Cardiac septum (tissue), 1 donor: ENCODE measurements at places on chromosomes 3 and 15.

- DNase-seq: no peak
Measured at GRCh38 chr15:71272932-71273331, 157.7 kb downstream of the THSD4 start.

DNA sequence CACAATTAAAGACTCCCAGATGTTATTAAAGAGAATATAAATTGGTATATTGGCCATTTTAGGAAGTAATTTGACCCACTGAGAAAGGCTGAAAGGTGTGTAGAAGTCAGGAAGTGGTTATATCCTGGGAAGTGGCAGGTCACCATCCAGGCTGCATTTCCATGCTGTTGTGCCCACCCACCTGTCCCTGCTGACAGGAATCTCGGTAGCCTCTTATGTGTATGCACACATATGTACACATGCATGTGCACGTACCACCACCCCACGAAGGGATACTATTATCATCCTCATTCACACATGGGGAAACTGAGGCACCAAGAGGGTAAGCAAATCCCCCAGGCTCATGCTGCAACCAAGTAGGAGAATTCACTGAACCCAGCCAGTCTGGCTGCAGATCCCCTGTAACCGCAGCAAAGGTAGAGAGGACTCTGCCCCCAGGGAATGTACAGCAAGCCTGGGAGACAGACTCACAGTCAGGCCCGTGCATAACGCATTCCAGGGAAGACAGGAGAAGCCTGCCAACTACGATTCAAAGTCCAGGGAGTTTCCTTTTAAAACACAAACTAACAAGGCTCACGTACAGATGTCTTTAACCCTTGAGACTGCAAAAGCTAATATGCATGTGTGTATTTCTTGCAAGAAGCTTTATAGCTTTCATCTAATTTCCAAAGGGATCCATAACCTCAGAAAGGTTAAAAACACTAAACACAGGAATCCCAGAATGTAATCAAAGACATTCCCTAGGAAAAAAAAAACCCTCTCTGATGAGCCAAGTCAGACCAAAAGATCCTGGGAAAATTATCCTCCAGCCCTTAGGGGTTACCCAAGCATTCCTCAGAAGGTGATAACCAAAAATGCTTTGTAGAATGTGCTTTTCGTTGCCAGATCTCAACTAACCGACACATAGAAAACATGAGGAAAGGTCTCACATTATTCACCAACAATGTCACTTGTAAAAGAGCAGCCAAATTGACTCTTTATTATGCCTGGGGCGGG is 129.6 kb downstream of the ADAMTS17 start:
- DNase-seq: no peak

GRCh38 chr15:31268108-31268501 is 58.5 kb upstream of the KLF13 start:
- peak; percentile 60 for DNase-seq

DNA sequence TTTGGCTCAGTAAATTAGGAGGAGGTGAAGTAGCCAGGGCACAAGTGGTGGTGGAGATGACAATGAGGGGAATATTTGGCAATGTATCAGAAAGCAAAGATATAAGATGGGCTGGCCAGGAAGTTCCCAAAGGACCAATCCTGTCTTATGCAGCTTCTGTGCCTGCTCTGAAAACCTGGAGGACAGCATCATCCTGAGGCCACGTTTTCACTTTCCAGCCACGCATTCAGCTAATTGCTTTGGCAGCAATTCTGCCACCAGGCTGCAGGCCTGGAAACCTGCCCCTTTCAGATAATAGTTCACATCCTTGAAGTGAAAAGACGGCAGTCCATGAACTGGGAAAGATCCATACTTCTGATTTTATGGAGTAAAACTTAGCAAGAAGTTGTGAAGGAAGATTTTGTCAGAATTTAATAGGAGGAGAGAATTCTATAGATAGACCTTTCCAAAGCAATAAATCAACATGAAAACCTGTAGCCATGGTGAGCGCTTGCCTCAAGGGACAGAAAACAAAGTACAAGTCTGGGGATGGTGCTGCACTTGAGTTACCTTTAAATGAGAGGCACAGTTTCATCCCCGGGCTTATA is 682.5 kb downstream of the GRM7 start:
- DNase-seq: no peak

GRCh38 chr3:120705884-120706582 is 24.0 kb upstream of the HGD start:
- DNase-seq: no peak

DNA sequence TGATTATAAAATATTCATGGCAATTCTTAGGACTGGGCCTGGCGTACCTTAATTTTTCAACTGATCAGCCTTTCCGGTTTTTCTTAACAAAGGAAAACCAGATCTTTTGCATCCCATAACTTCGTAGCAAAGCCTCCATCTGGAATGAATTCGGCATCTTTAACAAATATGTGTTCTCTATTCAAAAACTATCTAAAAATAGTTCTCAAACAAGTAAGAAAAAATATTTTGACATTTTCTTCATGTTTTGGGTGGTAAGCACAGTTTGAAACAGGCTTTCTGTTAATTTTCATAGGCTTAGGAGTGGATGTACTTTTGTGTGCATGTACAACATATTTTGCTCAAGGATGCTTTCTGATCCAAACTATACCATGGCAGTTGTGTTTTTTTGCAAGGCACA is 55.1 kb downstream of the RBMS3 start:
- no peak for DNase-seq

DNA sequence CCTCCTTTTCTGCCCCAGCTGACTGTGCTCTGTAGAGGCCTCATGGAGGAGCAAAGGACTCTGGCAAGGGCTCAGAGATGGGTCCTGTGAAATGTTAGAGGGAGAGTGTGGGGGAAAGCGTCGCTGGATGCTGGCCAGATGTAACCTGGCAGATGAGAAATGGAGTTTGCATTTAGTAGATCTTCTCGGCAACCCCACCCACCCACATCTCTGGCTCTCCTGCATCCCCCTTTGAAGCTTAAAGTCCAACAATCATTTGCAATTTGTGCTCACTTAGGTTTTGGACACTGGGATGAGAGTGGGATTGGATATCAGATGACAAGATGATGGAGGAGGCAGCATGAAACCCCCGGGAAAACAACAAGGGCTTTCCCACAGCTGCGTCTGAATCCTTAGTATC is 523.6 kb upstream of the MCTP2 start:
- DNase-seq: no peak

DNA sequence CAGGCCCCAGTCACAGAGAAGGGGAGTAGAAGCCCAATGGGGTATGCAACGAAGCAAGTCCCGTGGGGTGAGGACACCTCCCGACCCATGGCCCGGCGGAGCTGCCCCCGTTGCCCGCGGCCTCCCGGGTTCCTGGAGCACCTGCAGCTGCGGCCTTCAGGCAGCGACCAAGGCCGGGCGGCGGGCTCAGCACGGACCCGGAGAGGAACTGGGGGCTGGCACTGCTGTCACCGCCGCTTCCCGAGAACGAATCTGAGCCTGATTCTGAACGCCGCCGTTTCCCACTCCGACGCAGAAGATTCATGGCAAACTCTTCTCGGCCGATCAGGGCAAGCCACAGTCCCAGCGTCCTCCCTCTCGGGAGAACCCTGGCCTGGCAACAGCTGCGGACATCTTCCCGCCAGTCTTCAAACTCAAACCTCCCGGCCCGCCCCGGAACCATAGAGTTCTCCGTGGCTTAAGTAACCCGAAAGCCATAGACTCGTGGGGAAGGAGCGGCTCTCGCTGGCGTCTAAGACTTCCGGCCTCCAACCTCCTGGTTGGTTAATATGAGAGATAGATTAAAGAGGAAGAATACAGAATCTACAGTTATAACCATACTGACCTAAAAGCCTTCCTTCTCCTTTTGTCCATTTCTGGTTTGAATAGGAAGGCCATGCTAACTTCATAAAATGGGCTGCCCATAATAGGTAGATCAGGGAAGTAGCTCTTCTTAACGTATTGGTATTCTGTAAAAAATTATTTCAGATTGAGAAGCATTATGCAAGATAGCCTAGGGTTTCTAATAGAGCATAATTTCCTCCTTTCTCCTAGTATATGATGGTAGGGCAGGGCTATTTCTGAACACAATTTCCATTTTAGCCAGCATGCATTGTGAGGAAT is at the start of gene POLQ:
POLQ (minus strand) TSS at position 415 of the 882 bp plus-strand sequence; CDS start at position 304, 111 bp downstream.
- peak; percentile 95 for DNase-seq

GRCh38 chr15:63463036-63463435 is 41.4 kb upstream of the USP3 start:
- DNase-seq: no peak

DNA sequence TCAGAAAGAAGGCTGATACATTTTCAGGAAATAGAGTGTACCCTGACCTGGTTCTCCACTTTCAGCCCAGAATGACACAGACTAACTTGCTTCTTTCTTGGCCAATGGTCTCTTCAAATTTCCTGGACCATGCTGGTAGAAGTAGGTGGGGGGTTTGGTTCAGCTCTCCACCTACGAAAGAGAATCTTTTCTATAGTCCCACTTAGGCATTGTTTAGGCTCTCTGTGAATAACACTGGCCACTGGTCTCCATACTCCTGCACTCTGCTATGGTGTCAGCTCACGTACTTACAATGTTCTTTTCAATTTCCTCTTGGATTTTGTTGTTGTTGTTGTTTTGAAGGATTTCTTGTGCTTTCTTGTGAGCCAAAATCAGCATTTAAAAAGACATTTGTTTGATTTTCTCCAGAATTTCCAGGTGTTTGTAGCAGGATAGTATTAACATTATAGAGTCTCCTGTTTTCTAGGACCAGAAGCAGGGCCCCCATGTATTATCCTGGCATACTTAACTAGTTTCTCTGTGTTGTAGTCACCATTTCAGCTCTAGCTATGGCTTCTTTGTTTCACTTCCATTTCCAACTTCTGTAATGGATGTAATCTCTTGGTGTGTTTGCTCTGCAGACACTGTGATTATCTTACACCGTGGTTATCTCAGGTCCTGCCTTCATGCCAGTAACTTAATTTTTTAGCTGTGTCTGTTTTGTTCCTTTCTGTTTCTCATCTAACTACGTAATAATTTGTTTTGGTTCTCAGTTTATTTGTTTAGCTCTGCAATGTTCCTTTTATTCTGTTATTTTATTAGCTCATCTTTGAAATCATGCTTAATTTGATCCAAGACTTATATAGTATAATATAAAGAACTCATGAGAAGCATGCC is 61.4 kb downstream of the CHRNA7 start:
- DNase-seq: no peak

GRCh38 chr3:189132231-189132671 is 39.5 kb upstream of the TPRG1 start:
- no peak for DNase-seq
